ENCODE measurements at places on chromosomes 11 and 22. TPM values are rescaled to one million over a fixed set of nuclear protein-coding genes. Genes with fewer than 3 reads are reported as not detected.

SLN gene
- 7.4 TPM for total RNA-seq

CDC42BPG gene
- total RNA-seq, result 0.42 TPM

GAB4 gene
- total RNA-seq, result not detected

FGF3 gene
- not detected for total RNA-seq

POLR2F gene
- total RNA-seq, result 120 TPM

CRKL gene
- total RNA-seq, result 52.9 TPM

ZC3H12C gene
- total RNA-seq, result 13.8 TPM

ARHGAP8 gene
- not detected for total RNA-seq

FSHB gene
- total RNA-seq, result not detected

OR56B4 gene
- total RNA-seq, result not detected

C11orf21 gene
- 41.2 TPM for total RNA-seq

NECTIN1 gene
- total RNA-seq, result 7.2 TPM

Measured in heart left ventricle (tissue), 16 donors.